ENCODE measurements at places on chromosomes 4 and X.

GRCh38 chrX:153688911-153689590 lies 1.3 kb downstream of the SLC6A8 start:
- DNase-seq, result no peak

- no peak for DNase-seq
Observed at GRCh38 chr4:56728512-56728911, 47.4 kb upstream of the HOPX start.

DNA sequence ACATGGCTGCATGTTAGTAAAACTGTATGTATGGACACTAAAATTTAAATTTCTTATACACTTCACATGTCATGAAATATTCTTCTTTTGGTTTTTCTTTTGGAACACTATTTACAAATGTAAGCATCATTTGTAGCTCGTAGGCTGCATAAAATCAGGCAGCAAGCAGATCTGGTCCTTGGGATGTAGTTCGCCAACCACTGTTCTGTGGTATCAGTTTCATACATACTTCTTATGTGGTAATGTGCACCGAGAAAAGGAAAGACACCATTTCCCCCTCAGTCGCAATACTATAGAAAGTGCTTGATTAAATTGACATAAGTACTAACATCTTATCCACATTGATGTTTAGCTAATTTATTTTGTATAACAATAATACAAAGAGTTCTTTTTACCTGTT lies 274.4 kb upstream of the VCX start:
- no peak for DNase-seq

DNA sequence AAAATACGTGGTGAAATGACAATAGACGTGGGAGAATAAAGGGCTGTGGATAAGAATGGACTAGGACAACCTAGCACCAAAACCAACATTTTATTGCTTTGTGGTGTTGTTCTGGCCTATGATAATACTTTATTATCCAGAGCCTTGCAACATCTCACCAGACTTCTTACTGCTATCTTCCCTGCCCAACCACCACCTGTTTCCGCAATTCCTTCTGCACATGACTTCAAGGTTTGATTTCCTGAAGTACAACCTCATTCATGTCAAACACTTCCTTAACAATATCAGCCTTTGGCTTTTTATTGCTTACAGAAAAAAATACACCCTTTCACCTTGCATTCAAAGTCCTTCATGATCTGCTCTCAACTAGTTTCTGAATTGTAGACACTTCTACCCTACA lies 84.8 kb downstream of the RTL3 start:
- no peak for DNase-seq

GRCh38 chr4:63728480-63729177 lies 680.6 kb downstream of the TECRL start:
- DNase-seq, result no peak

GRCh38 chr4:98571161-98571786 lies 87.1 kb downstream of the TSPAN5 start:
- no peak for DNase-seq

- DNase-seq, result no peak
Observed at GRCh38 chr4:184310171-184310567, 92.5 kb upstream of the ENPP6 start.

GRCh38 chr4:76779740-76780459 lies 118.0 kb downstream of the SOWAHB start:
- no peak for DNase-seq

GRCh38 chrX:149037281-149037870 lies 467.7 kb downstream of the IDS start:
- no peak for DNase-seq

DNA sequence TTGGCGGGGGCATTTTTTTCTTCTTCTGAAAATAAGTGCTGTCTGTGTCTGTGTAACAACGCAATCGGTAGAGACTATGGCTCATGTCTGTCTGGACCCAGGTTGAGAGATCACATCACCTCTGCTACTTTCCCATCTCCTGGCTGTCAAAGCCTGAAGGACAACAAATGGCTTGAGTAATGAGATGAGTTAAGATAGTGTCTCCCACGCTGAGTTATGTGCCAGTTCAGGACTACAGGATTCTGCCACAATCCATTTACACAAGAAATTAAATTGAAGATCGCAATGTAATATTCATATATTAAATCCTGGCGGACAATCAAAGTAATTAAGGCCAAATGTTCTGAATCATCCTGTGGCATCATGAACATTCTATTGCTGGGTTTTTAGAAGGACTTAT lies 16.5 kb upstream of the ARHGAP36 start:
- no peak for DNase-seq

DNA sequence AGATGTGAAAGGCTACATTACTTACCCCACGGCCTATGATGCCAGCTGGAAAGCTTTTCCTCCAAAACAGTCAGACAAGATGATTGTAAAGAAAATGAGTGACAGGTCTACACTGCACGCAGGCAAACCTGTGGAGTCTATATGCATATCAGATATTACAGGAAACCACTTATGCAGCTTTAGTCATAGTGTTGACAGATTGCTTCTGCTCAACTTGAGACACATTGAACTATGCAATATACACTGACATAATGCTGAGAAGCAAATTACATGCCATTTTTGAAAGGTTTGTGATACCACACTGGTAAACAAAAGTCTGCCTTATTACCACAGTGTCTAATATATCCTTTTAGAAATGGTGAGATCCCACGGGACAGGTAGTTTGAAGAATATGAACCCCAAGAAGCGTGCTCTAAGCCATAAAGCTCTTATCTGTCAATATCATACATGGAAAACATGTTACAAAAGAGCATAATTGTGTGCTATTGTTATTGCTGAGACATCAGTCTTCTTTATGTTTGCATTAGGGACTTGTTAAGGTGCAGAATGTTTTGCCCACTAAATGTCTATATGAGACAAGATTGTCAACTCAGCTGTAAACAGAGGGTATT lies 1835.8 kb upstream of the TENM3 start:
- no peak for DNase-seq

GRCh38 chr4:146976145-146976544 lies 30.5 kb upstream of the TTC29 start:
- DNase-seq, result no peak

DNA sequence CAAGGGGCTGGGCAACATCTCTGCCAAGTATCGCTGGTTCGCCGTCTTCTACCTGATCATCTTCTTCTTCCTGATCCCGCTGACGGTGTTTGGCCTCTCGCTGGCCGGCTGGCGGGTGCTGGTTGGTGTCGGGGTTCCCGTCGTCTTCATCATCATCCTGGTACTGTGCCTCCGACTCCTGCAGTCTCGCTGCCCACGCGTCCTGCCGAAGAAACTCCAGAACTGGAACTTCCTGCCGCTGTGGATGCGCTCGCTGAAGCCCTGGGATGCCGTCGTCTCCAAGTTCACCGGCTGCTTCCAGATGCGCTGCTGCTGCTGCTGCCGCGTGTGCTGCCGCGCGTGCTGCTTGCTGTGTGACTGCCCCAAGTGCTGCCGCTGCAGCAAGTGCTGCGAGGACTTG lies 20.6 kb downstream of the SLC34A2 start:
- no peak for DNase-seq

GRCh38 chr4:159051245-159052071 lies 51.4 kb upstream of the RAPGEF2 start:
- no peak for DNase-seq

GRCh38 chrX:13996650-13997049 lies 33.0 kb downstream of the GEMIN8 start:
- no peak for DNase-seq

DNA sequence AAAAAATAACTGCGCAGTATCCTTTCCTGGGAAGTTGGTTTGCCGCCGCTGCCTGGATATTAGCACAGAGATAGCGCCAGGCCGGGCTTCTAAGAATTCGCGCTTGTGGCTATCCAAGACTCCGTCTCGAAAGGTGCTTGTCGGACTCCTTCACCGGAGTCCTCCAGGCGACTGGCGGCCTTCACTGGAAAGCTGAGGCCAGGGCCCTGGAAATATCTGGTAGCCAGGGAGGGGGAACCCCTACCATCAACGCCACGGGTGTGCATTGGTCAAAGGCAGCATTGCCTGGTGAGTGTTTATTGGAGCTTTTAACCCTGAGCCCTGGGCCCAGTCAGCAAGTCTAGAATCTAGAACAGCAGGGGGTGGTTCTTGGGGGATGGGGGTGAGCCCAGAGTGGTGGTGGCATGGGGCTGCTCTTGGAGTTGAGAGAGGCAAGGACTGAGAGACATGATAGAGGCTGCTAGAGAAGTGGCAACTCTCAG lies 577 bp upstream of the PIM2 start:
- DNase-seq, result no peak

DNA sequence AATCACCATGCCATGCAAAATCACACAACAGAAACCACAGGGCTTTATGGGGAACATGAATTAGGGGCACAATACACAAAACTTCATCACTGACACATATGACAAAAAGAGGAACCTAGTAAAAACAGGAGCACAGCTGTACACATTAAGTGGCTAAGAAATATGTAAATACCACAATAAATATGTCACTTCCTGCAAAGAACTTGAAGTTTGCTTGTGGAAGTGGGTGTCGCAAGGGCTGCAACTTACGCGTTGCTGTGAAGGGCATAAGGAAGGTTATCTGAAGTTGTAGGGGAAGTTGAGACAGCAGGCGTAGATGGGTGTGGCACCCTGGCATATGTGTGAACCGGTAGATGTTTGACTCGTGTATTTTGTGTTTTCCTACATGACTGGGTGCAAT lies 42.4 kb downstream of the CLCN4 start:
- no peak for DNase-seq

DNA sequence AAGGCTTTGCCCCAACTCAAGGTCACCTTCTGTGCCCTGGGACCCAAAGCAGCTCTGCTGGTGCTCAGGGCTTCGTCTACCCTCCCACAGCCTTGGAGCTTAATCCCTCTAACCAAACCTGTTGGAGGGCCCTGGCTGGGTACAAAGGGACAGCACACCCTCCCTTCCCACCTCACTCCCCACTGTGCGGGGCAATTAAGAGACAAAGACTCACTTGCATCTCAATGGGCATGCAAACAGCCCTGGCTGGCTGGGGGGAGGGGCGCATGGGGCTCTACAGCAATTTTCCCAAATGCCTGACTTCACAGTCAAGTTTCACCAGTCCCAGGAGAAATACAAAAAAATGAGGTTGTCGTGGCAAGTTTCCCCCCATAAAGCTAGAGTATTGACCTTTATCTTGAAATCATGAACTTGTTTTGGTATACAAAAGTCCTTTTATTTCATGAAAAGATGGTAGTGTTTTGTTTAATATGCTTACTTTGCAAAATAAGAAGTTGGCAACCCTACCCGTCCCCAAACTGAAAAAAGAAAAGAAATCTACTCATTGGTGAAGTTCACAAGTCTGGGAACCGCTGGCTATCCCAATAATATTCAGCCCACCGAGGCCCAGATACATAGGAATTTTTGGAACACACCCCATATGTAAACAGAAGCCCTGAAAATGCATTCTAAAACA lies 4.1 kb upstream of the CD99L2 start:
- DNase-seq, result no peak

GRCh38 chr4:72629540-72629939 lies 60.5 kb upstream of the ADAMTS3 start:
- DNase-seq, result no peak

- no peak for DNase-seq
Observed at GRCh38 chr4:101415962-101416361, 68.6 kb upstream of the PPP3CA start.

DNA sequence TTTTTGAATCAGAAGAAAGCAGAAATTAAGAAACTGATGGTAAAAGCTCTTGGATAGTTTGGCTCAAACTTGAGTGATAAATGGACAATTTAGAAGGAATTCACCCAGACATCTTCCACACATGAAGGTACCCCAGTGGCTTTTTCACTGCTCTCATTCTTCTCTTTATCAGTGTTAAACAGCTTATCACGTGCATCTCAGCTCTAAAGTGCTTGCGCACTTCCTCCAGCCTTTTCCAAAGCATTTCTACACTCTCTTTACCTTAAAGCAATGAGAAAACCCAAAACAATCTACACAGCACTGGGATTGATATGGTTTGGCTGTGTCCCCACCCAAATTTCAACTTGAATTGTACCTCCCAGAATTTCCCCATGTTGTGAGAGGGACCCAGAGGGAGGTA lies 509.1 kb upstream of the FAT1 start:
- no peak for DNase-seq

DNA sequence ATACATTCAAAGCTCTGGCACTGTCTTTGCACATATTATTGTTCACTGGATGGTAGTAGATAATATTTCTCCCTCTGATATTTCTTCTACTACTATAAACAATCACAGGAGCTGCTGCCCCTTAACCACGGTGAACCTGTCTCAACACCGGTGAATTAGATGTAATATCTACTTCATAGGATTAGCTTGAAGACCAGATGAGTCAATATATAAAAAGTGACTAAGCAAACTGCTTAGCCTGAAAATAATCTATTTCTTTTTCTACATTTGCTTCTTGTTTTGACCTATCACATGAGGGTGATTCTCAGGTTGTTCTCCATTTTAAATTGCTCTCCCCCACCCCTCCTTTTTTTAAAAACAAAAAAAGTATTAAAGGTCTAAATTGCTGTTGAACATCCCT lies 645.5 kb downstream of the ANKRD50 start:
- no peak for DNase-seq

DNA sequence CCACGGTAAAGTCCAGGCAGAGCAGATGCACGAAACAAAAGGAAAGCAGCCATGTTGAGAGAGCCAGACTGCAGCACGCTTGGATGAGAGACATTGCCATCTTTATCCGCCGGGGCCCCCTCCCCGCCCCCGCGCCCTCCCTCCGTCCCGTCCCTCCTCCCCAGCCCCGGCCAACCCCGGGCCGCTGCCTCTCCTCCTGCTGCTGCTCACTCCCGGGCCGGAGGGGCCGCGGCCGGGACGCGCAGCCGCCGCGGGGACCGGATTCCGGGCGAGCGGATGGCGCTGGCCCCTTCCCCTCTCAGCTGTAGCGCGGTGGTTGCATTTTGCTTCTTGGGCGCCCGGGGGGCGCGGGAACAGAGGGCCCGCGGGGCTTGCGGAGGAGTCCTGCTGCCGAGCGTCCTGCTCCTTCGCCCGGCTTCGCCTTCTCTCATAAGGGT lies 542 bp downstream of the RNF150 start:
- DNase-seq, result no peak

DNA sequence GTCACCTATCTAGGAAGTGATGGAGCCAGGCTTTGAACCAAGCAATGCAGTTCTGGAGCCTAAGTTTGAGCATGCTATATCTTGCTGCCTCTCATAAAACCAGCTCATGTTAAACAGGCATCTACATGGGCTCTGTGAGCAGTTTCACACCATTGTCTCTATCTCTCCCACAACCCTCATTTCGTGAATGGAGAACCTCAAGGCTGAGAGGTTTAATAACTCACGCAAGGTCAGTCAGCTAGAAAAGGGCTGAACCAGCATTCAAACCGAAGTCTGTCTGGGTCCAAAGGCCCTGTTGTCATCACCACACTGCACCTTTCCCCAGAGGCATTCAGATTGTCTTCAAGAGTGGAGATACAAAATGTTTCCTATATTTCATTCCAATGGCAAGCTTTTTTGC lies 369.2 kb downstream of the MID1IP1 start:
- DNase-seq, result no peak

DNA sequence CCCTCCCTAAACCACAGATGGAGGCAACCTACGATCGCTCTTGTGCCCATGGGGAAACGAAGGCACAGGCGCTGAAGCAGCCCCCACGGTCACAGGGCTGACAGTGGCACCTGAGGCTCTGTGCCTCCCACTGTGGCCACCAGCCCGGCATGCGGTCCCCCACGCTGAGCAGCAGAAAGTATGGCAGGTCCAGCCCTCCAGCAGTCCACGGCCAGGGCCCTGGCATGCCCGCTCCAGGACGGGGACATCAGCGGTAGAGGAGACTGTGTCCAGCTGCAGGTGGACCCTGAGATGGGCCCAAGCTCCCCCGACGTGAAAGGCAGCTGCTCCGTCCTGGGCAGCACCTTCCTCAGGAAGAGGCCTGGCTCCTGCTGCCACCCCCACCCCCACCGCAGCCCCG lies 61.2 kb downstream of the FAM53A start:
- no peak for DNase-seq

- no peak for DNase-seq
Observed at GRCh38 chr4:123298801-123299200, 97.8 kb upstream of the SPRY1 start.
